Large intestine (tissue), 12 donors: ENCODE measurements at places on chromosomes 2 and 18. TPM values are rescaled to one million over a fixed set of nuclear protein-coding genes. Genes with fewer than 3 reads are reported as not detected.

Gene HOXD8
- 4.0 TPM for polyA plus RNA-seq

Gene DSG1
- 0.19 TPM for polyA plus RNA-seq

Gene RAB6D
- 0.46 TPM for polyA plus RNA-seq

Gene SCG2
- polyA plus RNA-seq, result 82.8 TPM

Gene KRTCAP3
- 55.5 TPM for polyA plus RNA-seq

Gene C1GALT1C1L
- 1.1 TPM for polyA plus RNA-seq

Gene GAD1
- 0.34 TPM for polyA plus RNA-seq

Gene FOXI3
- polyA plus RNA-seq, result not detected

DNA sequence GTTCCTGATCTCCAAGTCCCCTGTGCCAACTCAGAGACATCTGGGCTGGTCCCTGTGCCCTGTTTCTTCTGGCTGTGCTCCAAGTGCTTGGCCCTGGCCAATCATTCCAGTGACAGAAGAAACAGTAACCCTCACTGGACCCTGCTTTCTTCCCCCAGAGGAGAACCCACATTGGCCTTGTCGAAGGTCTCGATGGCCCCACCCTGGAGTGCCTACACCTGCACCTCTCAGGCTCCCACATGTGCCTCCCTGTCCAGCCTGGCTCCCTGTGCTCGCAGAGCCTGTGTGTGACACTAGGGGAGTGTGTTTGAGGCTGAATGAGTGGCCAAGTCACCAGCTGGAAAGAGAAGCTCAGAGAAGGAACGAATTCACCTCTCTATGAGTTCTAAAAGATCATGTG is 5.9 kb upstream of the MAL start:
- H3K27me3 ChIP-seq, result peaks cover 37% of the 10 kb centered on the region
- no peaks in the 10 kb centered on the region for H3K36me3 ChIP-seq
- no peaks in the 10 kb centered on the region for H3K4me1 ChIP-seq
- H3K4me3 ChIP-seq, result no peak overlapping the region
- no peak for DNase-seq
- no peak overlapping the region for H3K27ac ChIP-seq

DNA sequence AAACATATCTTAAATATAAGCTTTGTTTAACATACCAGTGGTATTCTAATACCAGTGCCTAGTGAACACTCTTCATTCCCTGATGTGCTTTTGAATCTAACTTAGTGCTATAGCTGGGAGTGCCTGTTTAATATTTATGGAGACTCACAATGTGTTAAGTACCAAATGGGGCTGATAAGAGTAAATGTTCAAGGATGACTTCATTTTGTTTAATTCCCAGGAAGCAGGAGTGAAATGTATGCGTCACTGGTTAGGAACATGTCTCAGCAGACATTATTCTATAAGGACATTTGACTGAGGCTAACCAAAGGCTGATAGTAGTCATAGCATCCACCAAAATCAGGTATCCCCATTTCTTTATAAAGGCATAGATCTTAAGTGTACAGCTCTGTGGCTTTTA is 31.7 kb upstream of the LINC00305 start:
- no peak overlapping the region for H3K27ac ChIP-seq
- no peaks in the 10 kb centered on the region for H3K4me1 ChIP-seq
- DNase-seq, result no peak

DNA sequence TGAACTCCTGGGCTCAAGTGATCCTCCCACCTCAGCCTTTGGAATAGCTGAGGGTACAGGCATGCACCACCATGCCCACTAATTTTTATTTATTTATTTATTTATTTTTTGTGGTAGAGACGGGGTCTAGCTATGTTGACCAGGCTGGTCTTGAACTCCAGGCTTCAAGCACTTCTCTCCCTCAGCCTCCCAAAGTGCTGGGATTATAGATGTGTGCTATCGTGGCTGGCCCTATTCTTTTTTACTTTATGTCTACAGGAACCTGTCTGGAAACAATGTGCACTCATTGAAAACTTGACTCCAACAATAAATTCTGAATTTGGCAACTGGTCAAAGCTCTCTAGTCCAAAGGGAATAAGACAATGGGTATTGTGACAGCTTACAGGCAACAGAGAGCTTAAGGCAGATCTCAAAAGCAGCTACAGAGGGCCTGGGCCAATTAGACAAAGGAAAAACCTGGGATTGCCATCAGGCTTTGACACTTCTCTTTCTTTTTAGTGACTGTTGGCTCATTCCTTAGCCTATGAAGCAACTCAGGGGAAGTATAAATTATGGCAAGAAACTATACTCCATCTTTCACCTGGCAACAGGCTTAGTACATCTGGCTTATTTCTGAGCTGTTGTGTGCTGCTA is 55.1 kb upstream of the RAPGEF4 start:
- H3K27ac ChIP-seq, result no peak overlapping the region
- no peak for DNase-seq
- no peak overlapping the region for H3K4me3 ChIP-seq
- H3K27me3 ChIP-seq, result no peaks in the 10 kb centered on the region
- H3K4me1 ChIP-seq, result no peaks in the 10 kb centered on the region

- no peak overlapping the region for H3K4me3 ChIP-seq
- no peaks in the 10 kb centered on the region for H3K27me3 ChIP-seq
- H3K4me1 ChIP-seq, result peaks cover 8% of the 10 kb centered on the region
- H3K27ac ChIP-seq, result peak overlapping the region; percentile 65
Measured at GRCh38 chr2:31334311-31335026, 80.1 kb downstream of the XDH start.

GRCh38 chr2:29744976-29745375 is 176.4 kb downstream of the ALK start:
- no peaks in the 10 kb centered on the region for H3K27me3 ChIP-seq
- no peak overlapping the region for H3K27ac ChIP-seq
- H3K4me1 ChIP-seq, result no peaks in the 10 kb centered on the region
- no peak overlapping the region for H3K4me3 ChIP-seq
- no peak for DNase-seq

DNA sequence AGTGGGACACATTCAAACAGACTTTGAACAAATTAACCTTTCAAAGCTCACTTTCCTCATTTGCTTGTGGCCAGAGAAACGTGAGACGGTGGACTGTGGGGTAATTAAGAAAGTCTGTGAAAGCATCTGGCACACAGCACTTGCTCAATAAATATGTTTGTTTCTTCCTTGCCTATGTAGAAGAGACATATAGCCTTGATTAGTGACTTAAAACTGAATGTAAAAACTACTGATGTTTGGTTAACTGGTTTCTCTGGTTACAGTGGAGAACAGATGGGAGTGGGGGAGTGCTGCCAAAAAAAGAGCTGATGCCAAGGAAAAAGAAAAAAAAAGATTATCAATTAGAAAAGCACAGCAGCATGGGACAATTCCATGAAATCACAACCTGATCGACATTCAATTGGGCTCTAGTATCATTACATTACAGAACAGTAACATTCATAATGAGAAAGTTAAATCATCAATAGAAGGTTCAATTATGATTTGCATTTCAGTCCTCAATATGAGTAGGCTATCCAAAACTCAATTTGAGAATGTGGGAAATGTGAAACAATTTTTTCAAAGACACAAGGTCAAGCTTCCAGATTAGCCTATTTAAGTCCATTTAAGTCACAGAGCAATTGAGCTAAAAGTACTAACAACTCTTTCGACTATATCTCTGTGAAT is 14.7 kb downstream of the CUL3 start:
- peaks cover 3% of the 10 kb centered on the region for H3K36me3 ChIP-seq
- H3K4me3 ChIP-seq, result no peak overlapping the region
- H3K27ac ChIP-seq, result no peak overlapping the region
- no peaks in the 10 kb centered on the region for H3K27me3 ChIP-seq

- peaks cover 64% of the 10 kb centered on the region for H3K36me3 ChIP-seq
- no peak overlapping the region for H3K27ac ChIP-seq
- H3K4me1 ChIP-seq, result peaks cover 16% of the 10 kb centered on the region
- no peaks in the 10 kb centered on the region for H3K27me3 ChIP-seq
Measured at GRCh38 chr2:219221957-219222518, 3.3 kb upstream of the ABCB6 start.

GRCh38 chr2:158994920-158995676 is 26.7 kb downstream of the TANC1 start:
- peaks cover 18% of the 10 kb centered on the region for H3K4me1 ChIP-seq
- peak overlapping the region; percentile 55 for H3K27ac ChIP-seq
- no peaks in the 10 kb centered on the region for H3K27me3 ChIP-seq
- DNase-seq, result peak; percentile 71

- H3K27ac ChIP-seq, result peak overlapping the region; percentile 52
- peak; percentile 42 for DNase-seq
- H3K36me3 ChIP-seq, result no peaks in the 10 kb centered on the region
- H3K27me3 ChIP-seq, result no peaks in the 10 kb centered on the region
- no peak overlapping the region for H3K4me3 ChIP-seq
Measured at GRCh38 chr18:11840493-11840892, 10.7 kb upstream of the CHMP1B start.

GRCh38 chr2:208000701-208001395 is 24.5 kb downstream of the PLEKHM3 start:
- H3K4me3 ChIP-seq, result no peak overlapping the region
- H3K27ac ChIP-seq, result no peak overlapping the region
- no peak for DNase-seq
- H3K36me3 ChIP-seq, result peaks cover 29% of the 10 kb centered on the region
- peaks cover 13% of the 10 kb centered on the region for H3K4me1 ChIP-seq

DNA sequence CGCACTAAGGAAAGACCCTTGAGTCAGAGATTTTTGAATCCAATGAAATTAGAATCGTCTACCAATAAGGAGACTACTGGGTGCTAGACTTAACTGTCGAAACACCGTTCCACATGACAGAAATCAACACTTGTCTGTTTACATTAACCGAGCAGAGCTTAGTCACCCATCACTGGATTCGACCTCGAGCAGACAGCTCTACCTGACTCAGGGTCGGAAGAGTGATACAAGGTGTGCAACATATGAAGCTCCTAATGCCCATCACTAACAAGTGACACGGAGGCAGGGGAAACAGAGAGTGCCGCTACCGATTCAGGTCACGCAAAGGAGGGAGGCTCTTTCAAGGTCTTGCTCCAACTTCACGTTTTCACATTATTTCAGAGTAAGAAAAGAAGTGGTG is 54.2 kb upstream of the FZD5 start:
- peaks cover 39% of the 10 kb centered on the region for H3K4me1 ChIP-seq
- no peak for DNase-seq
- H3K4me3 ChIP-seq, result no peak overlapping the region
- H3K27me3 ChIP-seq, result no peaks in the 10 kb centered on the region
